Tibial artery (tissue), 4 donors: ENCODE measurements at places on chromosomes 3 and 15.

DNA sequence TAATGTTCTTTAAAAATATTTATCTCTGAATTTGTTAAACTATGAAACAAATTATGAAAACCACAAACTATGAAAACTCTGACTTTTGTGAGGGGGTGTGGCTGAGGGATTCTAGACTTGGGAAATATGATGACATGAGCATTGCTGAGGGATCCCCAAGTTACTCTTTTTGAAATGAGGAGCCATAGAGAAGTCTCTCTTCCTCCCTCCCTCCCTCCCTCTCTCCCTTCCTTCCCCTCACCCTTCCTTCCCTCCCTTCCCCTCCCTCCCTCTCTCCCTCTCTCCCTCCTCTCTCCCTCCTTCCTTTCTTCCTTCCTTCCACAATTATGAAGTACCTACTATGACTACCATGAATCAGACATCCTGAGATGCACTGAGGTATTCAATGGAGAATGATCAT lies 673.1 kb downstream of the ROBO1 start:
- DNase-seq = no peak
- H3K27ac ChIP-seq = no peak overlapping the region
- H3K4me1 ChIP-seq = no peaks in the 10 kb centered on the region

- H3K4me3 ChIP-seq = no peak overlapping the region
- DNase-seq = no peak
- H3K27me3 ChIP-seq = peaks cover 5% of the 10 kb centered on the region
- H3K4me1 ChIP-seq = no peaks in the 10 kb centered on the region
These were observed 492.2 kb downstream of the AGBL1 start for GRCh38 chr15:86571873-86572272.

DNA sequence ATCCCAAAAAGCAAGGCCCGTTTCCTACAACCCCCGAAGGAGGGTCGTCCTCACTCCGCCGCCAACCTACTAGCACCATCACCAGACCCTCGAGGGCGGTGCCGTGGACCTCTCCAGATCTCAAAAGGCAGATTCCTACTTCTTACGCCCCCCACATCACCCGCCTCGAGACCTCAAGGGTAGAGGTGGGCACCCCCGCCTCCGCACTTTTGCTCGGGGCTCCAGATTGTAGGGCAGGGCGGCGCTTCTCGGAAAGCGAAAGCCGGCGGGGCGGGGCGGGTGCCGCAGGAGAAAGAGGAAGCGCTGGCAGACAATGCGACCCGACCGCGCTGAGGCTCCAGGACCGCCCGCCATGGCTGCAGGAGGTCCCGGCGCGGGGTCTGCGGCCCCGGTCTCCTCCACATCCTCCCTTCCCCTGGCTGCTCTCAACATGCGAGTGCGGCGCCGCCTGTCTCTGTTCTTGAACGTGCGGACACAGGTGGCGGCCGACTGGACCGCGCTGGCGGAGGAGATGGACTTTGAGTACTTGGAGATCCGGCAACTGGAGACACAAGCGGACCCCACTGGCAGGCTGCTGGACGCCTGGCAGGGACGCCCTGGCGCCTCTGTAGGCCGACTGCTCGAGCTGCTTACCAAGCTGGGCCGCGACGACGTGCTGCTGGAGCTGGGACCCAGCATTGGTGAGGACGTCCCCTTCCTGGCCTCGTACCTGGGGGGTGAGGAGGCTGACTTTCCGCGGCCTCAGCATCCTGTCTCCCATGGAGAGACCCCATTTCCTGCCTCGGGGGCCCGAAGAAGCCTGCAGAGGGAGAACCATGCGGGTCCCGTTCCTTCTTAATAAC lies at the start of gene MYD88:
Gene MYD88 (plus strand): TSS at position 313 of the 842 bp plus-strand sequence. CDS start 40 bp downstream, at position 353.
- peak within 1 kb of the TSS; percentile 88 for H3K27ac ChIP-seq
- DNase-seq = peak; percentile 86
- H3K27me3 ChIP-seq = no peaks in the 10 kb centered on the region
- H3K36me3 ChIP-seq = peaks cover 34% of the 10 kb centered on the region
- peaks cover 55% of the 10 kb centered on the region for H3K4me1 ChIP-seq
- peak within 1 kb of the TSS; percentile 90 for H3K4me3 ChIP-seq

DNA sequence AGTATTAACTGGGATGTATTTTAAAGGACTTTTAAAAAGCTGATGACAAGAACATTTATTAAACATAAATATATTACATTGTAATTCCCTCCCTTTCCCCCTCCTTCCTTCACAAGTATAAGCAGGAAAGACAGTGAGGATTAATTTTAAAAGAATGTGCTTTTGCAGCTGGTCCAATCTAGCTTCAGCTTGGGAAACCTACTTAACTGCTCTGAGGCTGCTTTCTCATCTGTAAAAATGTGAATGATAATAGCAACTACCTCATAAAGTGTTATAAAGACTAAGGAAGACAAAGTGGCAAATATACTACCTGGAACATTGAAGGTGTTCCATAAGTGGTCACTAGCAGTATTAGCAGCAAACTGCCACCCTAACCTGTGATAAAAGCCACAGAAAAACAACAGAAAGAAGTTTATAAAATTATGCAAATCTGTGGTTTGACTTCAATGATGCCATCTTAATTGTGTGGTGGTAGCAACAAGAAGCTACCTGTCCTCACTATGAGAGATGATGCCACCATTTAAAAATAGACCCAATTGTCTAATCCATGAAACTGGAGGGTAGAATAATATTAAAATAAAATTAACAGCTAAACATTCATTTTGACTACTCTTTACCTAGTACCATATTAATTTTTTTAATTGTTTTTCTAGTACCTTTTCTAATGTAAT lies 20.0 kb downstream of the DHX36 start:
- H3K36me3 ChIP-seq = peaks cover 77% of the 10 kb centered on the region
- no peak overlapping the region for H3K27ac ChIP-seq
- no peaks in the 10 kb centered on the region for H3K4me1 ChIP-seq
- no peak for DNase-seq
- no peaks in the 10 kb centered on the region for H3K27me3 ChIP-seq
- no peak overlapping the region for H3K4me3 ChIP-seq

DNA sequence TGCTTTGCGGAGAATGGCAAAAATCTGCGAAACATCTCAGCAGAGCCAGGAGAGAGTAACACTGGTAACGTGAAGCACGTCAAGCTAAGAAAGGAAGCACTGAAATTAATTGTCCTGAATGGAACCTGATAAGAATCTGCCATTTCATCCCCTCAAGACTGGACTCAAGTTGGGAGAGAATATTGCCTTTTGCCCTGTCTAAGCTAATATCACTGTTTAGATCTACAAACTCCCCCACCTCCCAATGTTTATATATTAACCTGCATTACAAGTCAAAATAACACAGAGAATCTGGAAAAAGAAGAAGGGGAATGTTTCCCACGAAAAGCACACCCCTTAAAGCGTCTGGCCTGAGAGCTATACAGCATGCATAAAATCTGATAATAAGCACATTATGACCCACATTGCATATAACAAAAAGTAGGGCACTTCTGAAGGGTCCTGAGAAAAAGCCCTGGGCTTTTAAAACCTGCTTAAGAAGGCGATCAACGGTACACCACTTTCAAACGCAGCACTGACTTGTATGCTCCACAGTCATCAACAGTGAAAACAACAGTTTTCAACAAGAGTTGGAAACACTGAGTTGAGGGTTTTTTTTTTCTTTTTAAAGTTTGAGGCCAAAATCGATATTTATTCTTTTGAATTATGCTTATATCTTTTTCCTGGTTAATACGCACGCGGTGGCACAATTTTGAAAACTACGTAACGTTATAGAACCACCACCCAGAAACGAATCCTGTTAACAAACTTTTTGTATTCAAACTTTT lies 1.4 kb upstream of the KAT2B start:
- no peaks in the 10 kb centered on the region for H3K27me3 ChIP-seq
- H3K36me3 ChIP-seq = no peaks in the 10 kb centered on the region
- H3K27ac ChIP-seq = peak overlapping the region; percentile 98
- H3K4me3 ChIP-seq = peak overlapping the region; percentile 72

GRCh38 chr15:89501646-89502045 lies 5.3 kb upstream of the RHCG start:
- DNase-seq = no peak
- H3K4me3 ChIP-seq = no peak overlapping the region
- H3K4me1 ChIP-seq = peaks cover 2% of the 10 kb centered on the region
- H3K27me3 ChIP-seq = peaks cover 68% of the 10 kb centered on the region
